ENCODE measurements at places on chromosomes 3 and 15.

DNA sequence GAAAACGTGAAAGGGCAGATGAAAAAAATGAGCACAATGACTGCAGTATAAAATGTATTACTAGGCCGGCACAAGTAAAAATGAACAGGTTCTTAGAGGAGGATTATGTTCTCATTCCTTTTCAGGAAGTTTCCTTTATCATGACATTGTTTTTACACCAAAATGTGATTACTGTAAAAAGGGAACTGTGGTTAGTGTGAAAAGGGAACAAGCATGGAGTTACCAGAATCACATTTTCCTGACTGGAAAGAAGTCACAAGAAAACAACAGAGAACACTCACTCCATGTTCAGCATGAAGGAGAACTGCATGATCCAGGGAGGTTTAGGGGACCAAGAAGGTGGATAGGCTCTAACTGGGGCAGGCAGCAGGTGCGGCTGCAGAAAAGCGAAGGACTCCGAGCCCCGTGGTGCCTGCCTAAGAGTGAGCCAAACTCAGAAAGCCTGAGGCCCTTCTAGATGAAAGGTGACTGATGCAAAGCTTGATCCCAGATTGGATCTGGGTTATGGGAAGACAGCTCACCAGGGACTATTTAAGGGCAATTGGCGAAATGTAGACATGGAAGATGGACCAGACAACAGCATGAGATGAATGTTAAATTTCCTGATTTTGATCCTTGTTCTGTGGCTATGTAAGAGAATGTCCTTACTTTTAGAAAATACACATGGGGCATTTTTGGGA is 77.3 kb downstream of the CCR1 start:
- H3K27me3 ChIP-seq = no peaks in the 10 kb centered on the region
- H3K4me1 ChIP-seq = peaks cover 12% of the 10 kb centered on the region
- peak overlapping the region; percentile 51 for H3K27ac ChIP-seq
- H3K4me3 ChIP-seq = no peak overlapping the region
- no peak for DNase-seq
- H3K36me3 ChIP-seq = no peaks in the 10 kb centered on the region

GRCh38 chr15:39127151-39127790 is 453.6 kb upstream of the THBS1 start:
- H3K36me3 ChIP-seq = no peaks in the 10 kb centered on the region
- H3K4me1 ChIP-seq = peaks cover 21% of the 10 kb centered on the region
- no peaks in the 10 kb centered on the region for H3K27me3 ChIP-seq
- DNase-seq = no peak
- H3K27ac ChIP-seq = no peak overlapping the region

GRCh38 chr15:68566377-68566954 is 12.3 kb upstream of the CORO2B start:
- no peak overlapping the region for H3K27ac ChIP-seq
- H3K36me3 ChIP-seq = no peaks in the 10 kb centered on the region
- H3K27me3 ChIP-seq = peaks cover 15% of the 10 kb centered on the region

DNA sequence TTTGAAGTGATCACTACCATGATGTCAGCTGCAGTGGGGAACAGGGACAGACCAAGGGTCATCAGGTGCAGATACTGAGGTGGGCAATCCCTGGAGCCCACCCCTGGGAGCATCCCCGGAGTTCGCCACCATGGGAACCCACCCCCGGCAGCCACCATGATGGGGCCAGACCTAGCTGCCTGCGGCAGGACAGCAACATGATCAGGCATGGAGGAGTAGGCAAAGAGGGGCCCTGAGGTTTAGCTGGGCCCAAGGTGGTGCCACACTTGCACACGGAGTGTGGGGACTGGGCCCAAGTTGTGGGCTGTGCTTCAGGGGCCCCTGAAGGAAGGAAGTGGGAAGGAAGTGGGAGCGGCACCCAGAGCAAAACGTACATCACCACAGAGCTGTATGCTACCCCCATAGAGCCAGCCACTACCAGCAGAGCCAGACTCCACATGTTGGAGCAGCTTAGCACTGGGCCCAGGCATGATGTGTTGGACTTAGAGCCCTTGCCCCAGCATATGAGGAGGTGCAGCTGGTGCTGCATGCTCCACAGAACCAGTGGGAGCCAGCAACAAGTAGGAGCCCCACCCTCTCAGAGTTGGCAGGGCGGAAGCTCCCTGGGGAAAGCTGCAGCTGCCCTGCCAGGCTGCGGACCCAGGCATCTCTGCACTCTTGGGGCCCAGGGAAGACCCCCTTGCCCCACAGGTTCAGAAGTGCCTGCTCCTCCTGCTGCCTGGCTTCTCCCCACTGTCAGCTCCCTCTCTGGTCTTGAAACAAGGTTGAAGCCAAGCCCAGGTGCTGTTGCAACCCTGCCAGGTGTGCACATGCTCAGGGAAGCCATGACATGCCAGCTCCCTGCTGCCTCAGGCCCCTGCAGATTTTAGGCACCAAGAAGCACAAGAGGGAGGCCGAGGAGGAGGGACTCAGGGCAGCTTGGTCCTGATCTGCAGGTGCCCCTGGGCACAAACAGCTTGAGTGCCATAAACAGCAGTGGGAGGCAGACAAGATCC is 515.3 kb downstream of the ZBBX start:
- no peak overlapping the region for H3K27ac ChIP-seq
- H3K36me3 ChIP-seq = no peaks in the 10 kb centered on the region
- H3K4me3 ChIP-seq = no peak overlapping the region
- H3K27me3 ChIP-seq = no peaks in the 10 kb centered on the region
- H3K4me1 ChIP-seq = no peaks in the 10 kb centered on the region

DNA sequence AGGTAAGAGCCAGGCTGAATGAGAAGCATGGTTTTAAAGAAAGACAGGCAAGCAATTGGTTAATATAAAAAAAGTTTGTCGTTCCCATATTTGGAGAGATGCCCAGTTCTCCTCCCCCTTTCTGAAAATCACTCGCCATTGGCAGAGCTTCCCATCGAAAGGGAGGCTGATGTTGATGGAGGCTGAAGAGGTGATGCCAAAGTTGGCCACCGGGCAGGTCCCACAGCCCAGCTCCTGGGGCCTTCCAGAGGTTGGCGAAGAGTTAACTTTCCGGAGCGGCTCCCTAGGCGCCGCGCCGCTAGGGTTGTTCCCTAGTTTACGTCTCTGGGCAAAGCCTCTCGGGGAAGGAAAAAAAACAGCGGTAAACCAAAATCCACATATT is 793 bp downstream of the PCOLCE2 start:
- DNase-seq = peak; percentile 57
- H3K4me1 ChIP-seq = peaks cover 14% of the 10 kb centered on the region
- peak overlapping the region; percentile 68 for H3K27ac ChIP-seq
- peaks cover 21% of the 10 kb centered on the region for H3K27me3 ChIP-seq
- no peaks in the 10 kb centered on the region for H3K36me3 ChIP-seq
- H3K4me3 ChIP-seq = peak overlapping the region; percentile 60

- peak overlapping the region; percentile 46 for H3K27ac ChIP-seq
- peaks cover 90% of the 10 kb centered on the region for H3K4me1 ChIP-seq
- no peak for DNase-seq
- H3K27me3 ChIP-seq = no peaks in the 10 kb centered on the region
- H3K4me3 ChIP-seq = no peak overlapping the region
Measured at GRCh38 chr3:8520816-8521403, 19.3 kb downstream of the LMCD1 start.

DNA sequence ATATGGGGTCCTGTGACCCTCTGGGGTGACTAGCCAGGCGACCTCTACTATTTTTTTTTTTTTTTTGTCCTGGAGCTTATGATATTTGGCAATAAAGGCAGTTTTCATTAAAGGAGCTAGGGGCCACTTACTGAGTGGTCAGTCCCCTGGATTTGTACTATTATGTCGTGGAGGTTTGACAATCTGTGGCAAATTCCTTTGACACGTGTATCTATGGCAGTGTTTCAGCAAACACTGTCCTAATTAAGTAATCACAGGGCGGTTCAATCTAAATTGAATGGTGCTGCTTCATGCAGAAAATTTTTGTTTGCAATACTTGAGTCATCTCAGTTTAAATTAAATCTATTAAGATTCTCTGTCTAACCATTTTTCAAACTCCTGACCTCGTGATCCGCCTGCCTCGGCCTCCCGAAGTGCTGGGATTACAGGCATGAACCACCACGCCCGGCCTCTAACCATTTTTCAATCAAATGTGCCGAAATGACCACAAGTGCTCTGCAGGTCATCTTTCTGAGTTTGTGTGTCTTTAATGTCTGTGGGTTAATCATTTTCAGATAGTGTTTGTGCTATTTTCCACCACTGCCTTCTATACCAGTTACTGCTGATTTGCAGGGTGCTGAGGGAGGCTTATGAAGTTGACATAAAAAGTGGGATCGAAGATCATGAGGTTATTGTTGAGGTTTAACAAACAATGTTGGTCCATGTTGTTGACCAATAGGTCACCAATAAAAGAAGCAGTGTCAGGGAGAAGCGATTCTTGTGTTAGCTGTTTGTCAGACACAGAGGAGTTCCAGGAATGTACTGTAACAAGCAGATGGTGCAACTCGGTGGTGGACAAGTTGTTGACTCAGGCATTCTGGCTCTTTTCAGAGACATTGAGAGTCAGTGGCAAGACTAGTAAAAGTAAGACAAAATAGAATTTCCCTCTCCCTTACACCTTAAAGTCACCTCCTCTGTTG is 18.6 kb upstream of the SLC2A2 start:
- no peak overlapping the region for H3K4me3 ChIP-seq
- H3K27ac ChIP-seq = no peak overlapping the region
- no peaks in the 10 kb centered on the region for H3K36me3 ChIP-seq
- no peaks in the 10 kb centered on the region for H3K27me3 ChIP-seq
- no peak for DNase-seq
- peaks cover 4% of the 10 kb centered on the region for H3K4me1 ChIP-seq

GRCh38 chr3:10770981-10771380 is 45.0 kb upstream of the SLC6A11 start:
- H3K27ac ChIP-seq = no peak overlapping the region
- H3K4me1 ChIP-seq = no peaks in the 10 kb centered on the region
- H3K4me3 ChIP-seq = no peak overlapping the region
- H3K27me3 ChIP-seq = peaks cover 18% of the 10 kb centered on the region
- H3K36me3 ChIP-seq = no peaks in the 10 kb centered on the region

GRCh38 chr3:68919000-68919399 is 13.3 kb downstream of the TAFA4 start:
- DNase-seq = no peak
- no peaks in the 10 kb centered on the region for H3K4me1 ChIP-seq

GRCh38 chr3:146161663-146162002 is 649 bp upstream of the PLOD2 start:
- H3K27ac ChIP-seq = peak overlapping the region; percentile 94
- H3K4me1 ChIP-seq = peaks cover 23% of the 10 kb centered on the region
- H3K27me3 ChIP-seq = no peaks in the 10 kb centered on the region
- peak overlapping the region; percentile 84 for H3K4me3 ChIP-seq
- H3K36me3 ChIP-seq = no peaks in the 10 kb centered on the region
- DNase-seq = no peak

GRCh38 chr3:114308830-114309229 is 15.0 kb downstream of the TIGIT start:
- no peak overlapping the region for H3K27ac ChIP-seq
- DNase-seq = no peak
- no peaks in the 10 kb centered on the region for H3K36me3 ChIP-seq
- no peaks in the 10 kb centered on the region for H3K4me1 ChIP-seq
- H3K4me3 ChIP-seq = no peak overlapping the region

DNA sequence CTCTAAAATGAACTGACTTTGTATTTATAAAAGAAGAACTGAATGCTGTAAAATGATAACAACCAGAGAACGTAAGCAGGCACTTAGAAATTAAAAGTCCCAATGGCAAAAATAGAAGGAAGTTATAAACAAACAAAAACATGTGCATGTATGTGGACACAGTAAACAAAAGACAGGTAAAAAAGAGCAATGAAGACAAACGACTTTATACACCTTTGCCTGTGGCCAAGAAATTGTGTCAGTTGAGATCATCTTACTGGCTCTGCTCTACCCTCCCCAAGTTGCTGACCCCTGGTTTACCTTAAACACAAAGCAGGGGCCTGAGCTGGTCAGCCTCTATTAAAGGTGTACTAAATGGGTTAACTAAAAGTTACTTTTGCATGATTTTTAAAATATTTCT is 41.7 kb upstream of the GP5 start:
- H3K27ac ChIP-seq = no peak overlapping the region
- H3K36me3 ChIP-seq = peaks cover 95% of the 10 kb centered on the region
- no peak overlapping the region for H3K4me3 ChIP-seq
- no peak for DNase-seq
- H3K4me1 ChIP-seq = no peaks in the 10 kb centered on the region

DNA sequence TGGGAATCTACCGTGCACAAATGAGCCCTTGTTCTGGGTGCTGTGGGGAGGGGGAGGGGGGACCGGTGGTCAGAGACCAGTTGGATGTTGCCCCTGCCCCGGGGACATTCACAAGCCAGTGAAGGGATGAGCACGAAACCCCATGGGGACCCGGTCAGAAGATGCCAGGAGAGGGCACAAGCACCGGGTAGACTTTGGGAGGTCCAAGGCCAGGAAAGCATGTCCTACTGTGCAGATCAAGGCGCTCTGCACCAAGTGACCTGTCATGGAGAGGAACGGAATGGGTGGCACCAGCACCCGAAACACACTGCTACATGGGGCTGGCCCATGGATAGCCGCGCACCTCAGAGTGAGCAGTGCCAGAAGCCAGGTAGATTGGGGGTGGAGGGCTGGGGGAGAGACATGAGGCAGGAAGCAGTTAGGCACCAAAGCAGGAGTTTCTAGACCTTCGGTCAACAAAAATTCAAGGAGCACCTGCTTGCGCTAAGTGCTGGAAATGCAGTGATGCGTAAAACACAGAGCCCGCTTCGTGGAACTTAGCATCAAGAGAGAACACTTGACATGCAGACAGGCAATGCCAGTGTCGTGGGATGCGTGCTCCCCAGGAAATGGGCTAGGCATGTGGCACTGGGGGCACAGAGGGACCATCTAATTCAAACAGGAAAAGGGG is 99.1 kb downstream of the CPN2 start:
- H3K4me1 ChIP-seq = peaks cover 37% of the 10 kb centered on the region
- H3K4me3 ChIP-seq = no peak overlapping the region
- H3K36me3 ChIP-seq = no peaks in the 10 kb centered on the region
- DNase-seq = no peak
- H3K27ac ChIP-seq = no peak overlapping the region

- H3K27me3 ChIP-seq = no peaks in the 10 kb centered on the region
- H3K27ac ChIP-seq = no peak overlapping the region
- H3K36me3 ChIP-seq = no peaks in the 10 kb centered on the region
- no peak overlapping the region for H3K4me3 ChIP-seq
- H3K4me1 ChIP-seq = no peaks in the 10 kb centered on the region
- no peak for DNase-seq
Measured at GRCh38 chr15:80804970-80805495, 25.9 kb downstream of the CEMIP start.

GRCh38 chr15:75891895-75892294 is 11.8 kb upstream of the FBXO22 start:
- H3K27me3 ChIP-seq = no peaks in the 10 kb centered on the region
- no peak for DNase-seq
- H3K36me3 ChIP-seq = peaks cover 18% of the 10 kb centered on the region
- H3K4me3 ChIP-seq = no peak overlapping the region
- H3K4me1 ChIP-seq = no peaks in the 10 kb centered on the region
- H3K27ac ChIP-seq = no peak overlapping the region

DNA sequence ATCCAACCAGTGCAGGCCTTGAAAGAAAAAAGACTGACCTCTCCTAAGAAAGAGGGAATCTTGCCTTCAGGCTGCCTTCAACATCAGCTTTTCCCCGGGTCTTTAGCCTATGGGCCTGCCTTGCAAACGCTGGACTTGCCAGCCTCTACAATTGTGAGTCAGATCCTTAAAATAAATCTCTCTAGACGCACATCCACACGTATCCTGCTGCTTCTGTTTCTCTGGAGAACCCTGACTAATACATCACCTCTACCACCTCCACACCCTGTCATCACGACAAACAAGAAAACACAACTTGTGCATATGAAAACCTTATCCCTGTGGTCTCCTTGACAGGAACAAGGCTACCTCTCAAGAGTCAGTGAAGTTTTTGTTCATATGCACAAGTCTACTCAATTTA is 11.8 kb downstream of the CYFIP1 start:
- no peaks in the 10 kb centered on the region for H3K27me3 ChIP-seq
- peaks cover 32% of the 10 kb centered on the region for H3K4me1 ChIP-seq
- DNase-seq = no peak
- no peak overlapping the region for H3K4me3 ChIP-seq
